NCI-H2081 (cell line): ENCODE measurements at places on chromosomes 1 and 21.

GRCh38 chr1:55213885-55214211 lies 1.3 kb downstream of the USP24 start:
- DNase-seq, result peak; percentile 32

GRCh38 chr1:113617438-113618141 lies 141.7 kb downstream of the PHTF1 start:
- DNase-seq, result no peak

- peak; percentile 93 for DNase-seq
These were observed 31.4 kb downstream of the CLSTN1 start for GRCh38 chr1:9792156-9793042.

- DNase-seq, result no peak
These were observed 599.8 kb upstream of the CXADR start for GRCh38 chr21:16913010-16913409.
